Stimulated activated CD4-positive, alpha-beta T cell treated with anti-CD3 and anti-CD28 coated beads, TNF-alpha, amount 100 ng/mL, for 1 hour (primary cell): ENCODE measurements at places on chromosomes 7 and 10.

DNA sequence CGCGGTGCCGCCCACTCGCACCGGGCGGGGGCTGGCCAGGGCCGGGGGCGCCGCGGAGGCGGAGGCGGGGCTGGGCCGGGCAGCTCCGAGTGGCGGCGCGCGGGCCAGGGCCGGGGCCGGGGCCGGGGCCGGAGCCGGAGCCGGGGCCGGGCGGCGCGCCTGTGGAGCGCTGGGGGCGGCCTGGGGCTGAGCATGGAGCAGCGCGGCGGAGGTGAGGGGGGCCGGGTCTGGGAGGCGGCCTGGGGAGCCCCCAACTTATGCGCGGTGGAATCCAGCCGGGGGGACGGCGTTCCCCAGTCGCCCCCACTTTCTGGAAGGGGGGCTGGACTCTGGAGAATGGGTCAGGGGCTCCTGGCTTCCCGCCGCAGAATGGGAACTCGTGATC, at the start of gene LZTS2:
Gene LZTS2 (plus strand): TSS at position 67 of the 385 bp plus-strand sequence. CDS start 2,731 bp downstream, outside the sequence.
- DNase-seq = no peak

GRCh38 chr10:22701132-22701826, 13.1 kb downstream of the PIP4K2A start:
- DNase-seq = no peak

DNA sequence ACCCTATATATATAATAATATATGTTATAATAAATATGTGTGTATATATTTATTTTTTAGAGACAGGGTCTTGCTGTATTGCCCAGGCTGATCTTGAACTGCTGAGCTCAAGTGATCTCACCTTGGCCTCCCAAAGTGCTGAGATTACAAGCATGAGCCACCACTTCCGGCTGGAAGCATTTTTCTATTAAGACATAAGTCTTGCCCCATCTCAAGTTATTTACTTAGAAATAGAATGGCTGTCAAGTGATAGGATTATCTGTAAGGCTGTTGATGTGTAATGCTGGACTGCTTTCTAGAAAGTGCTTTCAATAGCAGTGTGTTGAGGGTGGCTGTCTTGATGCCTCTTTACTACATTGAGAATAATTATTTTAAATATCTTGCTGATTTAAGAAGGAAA, 65.2 kb downstream of the ZMYND11 start:
- no peak for DNase-seq

GRCh38 chr10:16314259-16314658, 122.6 kb upstream of the PTER start:
- DNase-seq = no peak

- no peak for DNase-seq
Observed at GRCh38 chr7:100247152-100247757, 27.5 kb downstream of the PVRIG start.

DNA sequence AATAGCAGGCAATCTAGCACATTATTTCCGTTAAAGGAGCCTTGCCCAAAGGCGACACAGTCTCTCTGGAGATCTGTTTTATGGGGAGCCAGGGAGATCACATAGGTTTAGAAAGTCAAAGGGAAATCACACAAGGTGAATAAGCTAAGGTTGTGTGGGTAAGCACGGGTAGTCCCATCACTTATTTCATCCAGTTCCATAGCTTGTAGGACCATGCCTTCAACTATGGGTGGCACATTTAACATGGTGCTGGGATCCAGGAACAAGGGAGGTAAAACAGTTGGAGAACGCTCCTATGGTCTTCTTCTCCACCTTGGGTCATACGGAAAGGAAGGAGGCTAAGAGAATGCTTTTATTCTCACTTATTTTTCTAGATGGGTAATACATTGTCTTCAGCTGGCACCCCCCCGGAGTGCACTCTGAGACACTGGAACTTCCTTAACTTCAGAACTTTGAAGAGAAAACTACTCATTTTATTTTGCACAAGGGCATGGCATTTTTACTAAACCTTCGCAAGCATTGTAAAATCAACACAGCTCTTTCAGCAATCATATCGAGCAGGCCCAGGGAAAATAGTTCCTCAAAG, 435.4 kb downstream of the KIF20B start:
- no peak for DNase-seq

- no peak for DNase-seq
Observed at GRCh38 chr10:79052291-79053080, 16.3 kb upstream of the ZMIZ1 start.

GRCh38 chr10:89278034-89278535, 23.8 kb upstream of the IFIT2 start:
- DNase-seq = no peak

DNA sequence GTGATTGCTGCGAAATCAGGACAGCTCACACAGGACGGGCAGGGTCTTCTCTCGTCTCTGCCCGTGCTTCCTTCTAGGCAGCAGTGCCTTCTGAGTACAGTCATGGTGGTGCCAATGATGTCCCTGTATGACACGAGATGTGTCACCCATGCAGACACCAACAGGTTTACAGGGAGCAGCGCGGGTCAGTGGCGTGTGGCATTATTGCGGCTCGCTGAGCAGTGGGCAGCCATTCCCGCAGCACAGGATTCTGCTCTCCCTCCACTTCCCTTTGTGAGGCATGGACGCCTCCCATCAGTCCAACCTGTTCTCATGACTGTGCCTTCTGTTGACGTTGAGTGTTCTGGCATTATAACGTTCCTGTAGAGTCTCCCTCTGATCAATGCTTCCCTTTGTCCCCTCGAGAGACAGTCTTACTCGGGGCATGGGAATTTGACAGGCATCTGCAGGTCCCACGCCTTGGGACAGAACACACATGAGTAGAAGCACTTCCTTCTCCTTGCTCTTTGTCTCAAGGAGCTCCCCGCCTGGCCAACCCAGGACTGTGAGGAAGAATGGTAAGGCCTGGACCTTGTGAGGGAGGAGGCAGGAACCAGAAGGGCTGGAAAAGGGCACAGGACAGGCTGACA, 219.5 kb downstream of the PAXIP1 start:
- DNase-seq = no peak

- no peak for DNase-seq
Observed at GRCh38 chr10:30493609-30494530, 59.9 kb downstream of the MAP3K8 start.

DNA sequence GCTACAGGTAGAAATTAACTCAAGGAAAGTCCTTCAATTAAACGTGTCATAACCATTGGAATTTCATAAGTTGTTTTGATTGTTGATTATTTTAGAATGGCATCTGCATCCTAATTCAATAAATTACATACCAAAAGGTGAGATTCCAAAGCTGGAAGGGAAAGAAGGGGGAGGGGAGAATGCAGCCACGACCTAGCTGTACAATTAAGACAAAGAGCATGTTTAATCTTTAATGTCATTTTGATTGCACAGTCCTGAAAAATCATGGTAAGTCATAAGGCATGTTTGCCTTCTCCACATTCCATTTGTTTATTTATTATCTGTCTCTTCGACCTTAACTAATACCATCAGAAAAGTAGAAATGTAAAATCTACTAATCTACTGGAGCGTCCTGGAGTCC, 358.1 kb downstream of the FRMD4A start:
- DNase-seq = no peak

GRCh38 chr10:24262929-24263590, 54.1 kb downstream of the KIAA1217 start:
- DNase-seq = no peak

GRCh38 chr10:14837003-14837756, 657 bp downstream of the CDNF start:
- no peak for DNase-seq

DNA sequence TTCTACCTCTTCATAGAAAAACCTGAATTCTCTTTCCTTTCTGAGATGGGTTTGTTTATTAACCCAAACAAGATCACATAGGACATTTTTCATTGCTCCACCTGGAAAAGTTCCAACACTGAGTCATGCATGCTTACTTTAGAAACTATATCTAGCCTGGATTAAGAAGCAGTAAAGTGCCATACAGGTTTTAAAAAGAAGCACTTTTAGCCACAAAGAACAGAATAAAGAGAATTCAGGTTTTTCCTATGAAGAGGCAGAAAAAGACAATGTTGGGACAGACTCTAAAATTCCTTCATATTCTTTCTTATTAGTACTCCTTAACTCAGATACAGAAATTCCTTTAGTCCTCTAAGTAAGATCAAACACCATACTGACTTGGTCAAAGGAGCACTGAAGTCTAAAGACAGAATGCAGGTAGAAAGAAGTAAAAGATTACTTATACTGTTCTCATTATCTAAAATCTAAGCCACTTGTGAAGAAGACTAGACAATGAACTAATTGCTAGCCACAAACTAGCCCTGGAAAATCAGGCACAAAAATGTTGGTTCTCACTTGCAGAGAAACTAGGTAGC, 241.3 kb downstream of the ANK3 start:
- DNase-seq = no peak

DNA sequence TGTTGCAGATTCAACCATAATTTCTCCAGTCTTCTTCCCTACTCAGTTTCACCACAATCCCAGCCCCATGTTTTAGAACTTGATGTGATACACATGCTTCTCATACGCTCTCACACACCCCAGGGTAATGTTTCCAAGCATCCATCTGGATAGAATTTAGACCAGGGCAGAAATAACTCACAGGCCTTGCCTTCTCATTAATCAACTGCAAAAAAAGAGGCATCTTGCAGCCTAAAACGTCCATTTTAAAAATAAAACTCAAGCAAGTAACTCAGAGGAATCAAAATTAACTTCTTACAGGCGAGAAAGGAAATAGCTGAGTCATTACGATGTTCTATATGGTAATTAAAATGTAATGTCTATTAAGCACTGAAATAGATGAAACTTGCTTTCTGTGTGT, 127.2 kb upstream of the RSU1 start:
- no peak for DNase-seq

DNA sequence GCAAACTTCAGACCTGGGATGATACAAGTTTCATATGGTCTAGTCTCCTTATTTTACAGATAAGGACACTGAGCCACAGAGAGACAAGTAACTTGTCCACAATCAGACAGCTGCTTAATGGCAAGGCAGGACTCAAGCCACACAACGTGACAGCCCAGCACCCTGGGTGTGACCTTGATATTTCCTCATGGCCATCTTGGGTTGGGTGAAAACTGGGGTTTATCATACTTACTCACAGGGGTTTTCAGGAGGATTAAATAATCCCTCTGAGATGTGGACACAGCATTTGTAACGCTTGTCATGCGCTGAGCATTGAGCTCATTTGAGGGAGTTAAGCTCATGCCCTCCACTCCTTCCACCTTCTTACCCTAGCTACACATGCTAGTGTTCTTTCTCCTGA, 58.0 kb downstream of the ABLIM1 start:
- DNase-seq = no peak
